NCI-H460 (cell line): ENCODE measurements at places on chromosomes 5 and 9.

DNA sequence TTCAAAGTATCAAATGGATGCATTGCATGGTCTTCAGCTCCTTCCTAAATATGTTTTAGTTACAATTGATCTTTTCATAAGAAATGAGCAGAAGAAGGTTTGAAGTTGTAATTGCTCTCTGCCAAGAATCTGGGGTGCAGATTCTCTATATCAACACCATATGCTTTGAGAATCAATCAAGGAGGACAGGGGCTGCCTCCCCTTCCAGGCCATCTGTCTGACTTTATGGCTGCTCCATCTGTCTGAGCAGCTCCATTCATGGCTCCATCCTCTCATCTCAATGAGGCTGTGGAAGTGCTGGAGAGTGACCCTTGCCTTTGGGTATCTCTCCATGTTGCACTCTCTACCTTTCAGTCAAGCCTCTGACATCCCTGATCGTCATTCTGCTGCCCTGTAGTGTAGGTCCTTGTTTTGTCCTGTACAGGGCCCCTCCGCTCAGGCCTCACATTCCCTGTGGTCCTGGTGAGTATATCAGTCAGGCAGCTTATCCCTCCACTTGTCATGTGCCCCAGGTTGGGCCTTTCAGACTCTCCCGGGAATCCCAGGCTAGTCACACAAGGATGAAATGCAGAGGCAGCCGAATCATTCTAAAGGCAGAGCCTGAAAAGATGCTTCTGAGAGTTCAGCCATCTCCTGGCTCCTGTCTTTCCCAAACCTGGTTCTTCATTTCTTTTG lies 14.0 kb upstream of the SV2C start:
- DNase-seq: no peak

DNA sequence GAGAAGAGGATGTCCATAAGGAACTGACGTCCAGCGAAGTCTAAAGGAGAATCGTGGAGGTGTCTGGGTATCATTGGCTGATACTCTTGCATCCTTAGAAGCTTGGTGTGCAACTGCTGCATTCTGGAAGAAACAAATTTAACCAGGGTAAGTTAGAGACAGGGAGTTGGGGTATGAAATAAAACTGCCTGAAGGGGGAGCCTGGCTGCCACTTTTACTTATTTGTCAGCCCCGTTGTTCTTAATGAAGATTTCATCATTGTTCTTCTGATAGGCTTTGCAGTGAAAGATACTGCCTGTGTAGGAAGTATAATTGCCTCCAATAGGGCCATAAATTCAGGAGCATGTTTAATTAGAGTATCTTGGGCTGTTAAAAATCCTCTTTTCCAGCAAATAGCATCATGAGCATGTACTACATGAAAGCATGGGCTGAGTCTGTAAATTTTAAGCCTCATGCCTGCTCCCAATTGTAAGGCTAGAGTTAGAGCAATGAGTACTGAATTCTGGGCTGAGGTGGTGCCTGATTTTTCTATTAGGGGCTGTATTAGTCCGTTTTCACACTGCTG lies 1264.5 kb upstream of the ACO1 start:
- DNase-seq: peak; percentile 30

DNA sequence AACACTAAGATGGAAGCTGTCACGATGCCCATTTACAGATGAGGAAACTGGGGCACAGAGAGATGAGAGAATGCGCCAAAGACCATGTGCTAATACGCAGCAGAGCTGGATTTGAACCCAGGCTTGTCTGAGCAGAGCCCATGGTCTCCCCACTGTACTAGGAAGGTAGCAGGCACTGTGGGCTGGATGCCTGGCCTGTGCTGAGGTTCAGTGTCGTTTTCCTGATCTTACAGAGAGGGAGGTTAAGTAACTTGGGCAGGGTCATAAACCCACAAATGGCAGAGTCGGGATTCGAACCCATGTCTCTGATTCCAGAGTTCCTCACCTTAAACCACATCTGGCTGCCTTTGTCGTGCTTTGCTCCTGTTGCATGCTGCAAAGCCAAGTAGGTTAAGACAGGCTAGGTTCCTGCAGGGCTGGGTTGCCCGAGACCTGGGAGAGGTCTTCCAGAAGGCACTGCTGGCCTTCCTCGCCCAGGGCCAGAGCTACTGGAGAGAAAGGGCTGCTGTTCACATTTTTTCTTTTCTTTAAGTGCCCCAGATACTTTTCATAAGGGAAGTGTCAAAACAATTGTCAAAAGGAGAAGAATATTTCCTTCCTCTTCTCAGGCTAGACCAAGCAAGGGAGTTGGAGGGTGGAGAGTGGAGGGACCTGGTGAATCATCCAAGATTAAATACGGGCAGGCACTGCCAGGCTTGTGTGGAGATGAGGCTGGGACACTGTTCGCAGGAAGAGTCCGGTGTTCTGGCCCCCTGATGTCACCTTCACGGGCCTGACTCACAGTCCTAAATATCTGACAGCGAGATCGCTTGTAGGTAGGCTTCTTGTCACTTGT lies 3.2 kb downstream of the NEK6 start:
- no peak for DNase-seq

DNA sequence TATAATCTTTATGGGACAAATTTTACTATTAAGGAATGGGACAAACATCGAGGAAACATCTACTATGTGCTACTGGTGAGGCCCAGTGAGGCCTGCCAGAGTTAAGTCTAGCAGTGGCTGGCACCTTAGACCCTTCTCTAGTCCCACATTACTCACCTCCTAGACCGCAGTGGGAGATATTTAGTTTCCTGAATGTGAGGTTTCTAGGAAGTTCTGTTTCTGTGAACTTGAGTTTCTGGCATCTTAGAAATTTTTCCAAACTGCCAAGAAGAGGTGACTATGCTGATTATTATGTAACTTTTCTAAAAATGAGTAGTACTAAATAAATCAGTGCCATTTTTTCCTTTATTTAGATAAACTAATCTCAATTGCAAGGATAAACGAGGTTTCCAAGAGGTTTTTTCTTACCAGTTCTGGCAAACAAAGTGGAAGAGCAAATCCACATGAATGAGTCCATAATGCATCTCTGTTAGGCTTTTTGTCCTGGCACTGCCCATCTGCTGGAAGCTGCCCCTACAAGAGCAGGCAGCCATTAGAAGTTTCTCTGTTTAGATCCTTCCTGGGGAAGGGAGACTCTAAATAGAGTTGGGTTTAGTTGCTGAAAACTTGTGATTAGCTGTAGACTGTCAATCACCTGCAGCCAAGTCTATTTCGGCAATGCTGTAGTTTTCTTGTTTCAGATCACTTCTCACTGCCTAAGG lies 348.7 kb downstream of the MAN2A1 start:
- no peak for DNase-seq

- DNase-seq: no peak
Measured at GRCh38 chr5:112594941-112595340, 142.7 kb upstream of the APC start.

DNA sequence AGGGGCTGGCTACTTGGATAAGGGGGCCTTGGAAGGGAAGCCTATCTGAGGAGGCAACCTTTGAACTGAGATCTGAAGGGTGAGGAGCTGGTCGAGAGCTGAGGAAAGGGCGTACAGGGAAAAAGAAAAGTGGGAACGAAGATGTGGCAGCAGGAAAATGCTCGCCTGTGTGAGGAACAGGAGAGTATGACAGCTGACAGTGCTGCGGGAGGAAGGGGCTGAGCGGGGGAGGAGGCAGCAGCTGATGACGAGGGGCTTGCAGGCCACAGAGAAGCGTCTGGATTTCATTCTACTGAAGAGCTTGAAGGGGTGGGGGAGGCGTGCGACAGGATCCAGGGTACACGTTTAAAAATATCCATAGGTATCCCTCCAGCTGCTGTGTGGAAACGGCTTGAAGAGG lies 28.9 kb downstream of the SH3PXD2B start:
- DNase-seq: no peak

GRCh38 chr9:100856238-100856637 lies 172.3 kb upstream of the PLPPR1 start:
- DNase-seq: no peak

- no peak for DNase-seq
Measured at GRCh38 chr9:134350416-134350994, 24.2 kb downstream of the RXRA start.

- no peak for DNase-seq
Measured at GRCh38 chr9:98040212-98040611, 16.3 kb upstream of the NANS start.

- peak; percentile 26 for DNase-seq
Measured at GRCh38 chr5:1542781-1543180, 19.0 kb upstream of the LPCAT1 start.

- no peak for DNase-seq
Measured at GRCh38 chr5:17802256-17802655, 168.0 kb downstream of the TAF11L14 start.

DNA sequence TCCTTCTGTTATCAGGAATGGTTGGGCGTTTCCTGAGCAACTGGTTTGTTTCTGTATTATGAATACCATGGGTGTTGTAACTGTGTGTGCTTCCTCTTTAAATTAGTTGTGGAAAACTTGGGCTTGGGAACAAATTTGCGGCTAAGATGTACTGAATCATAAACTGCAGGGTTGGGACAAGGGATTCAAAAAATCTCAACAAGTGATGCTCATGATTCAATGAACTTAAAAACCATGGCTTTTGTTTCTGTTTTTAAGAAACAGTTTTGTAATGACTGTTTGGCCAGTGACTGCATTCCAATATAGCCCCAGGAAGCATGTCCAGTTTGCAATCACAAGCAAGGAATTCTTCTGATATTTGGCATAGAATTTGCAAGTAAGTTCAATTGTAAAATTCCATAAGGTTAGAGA lies 657.5 kb upstream of the WWC1 start:
- DNase-seq: no peak

DNA sequence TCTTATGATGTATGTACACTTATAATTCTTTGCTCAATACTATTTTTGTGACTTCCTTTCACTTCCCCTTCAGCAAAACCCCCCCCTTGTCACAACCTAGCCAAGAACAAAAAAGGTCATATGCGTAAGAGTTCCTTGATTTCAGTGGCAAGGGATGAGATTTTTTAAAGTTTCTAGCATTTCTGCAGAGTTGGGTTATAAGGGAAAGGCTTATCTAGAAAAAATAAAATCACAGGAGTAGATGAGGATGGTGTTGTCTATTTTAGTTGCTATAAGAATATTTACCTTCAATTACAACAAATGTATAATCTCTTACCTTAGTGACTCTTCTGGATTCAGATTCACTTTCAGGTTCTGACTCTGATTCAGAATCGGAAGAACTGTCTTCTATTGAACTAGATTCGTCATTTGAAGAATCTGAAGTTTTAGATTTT lies 184.6 kb downstream of the AP3B1 start:
- DNase-seq: no peak
